ENCODE measurements at places on chromosomes 2 and 18.

- DNase-seq: no peak
These were observed 45.4 kb upstream of the RND3 start for GRCh38 chr2:150532879-150533278.

- no peak for DNase-seq
These were observed 25.7 kb downstream of the TGOLN2 start for GRCh38 chr2:85302121-85302520.

GRCh38 chr18:59909289-59910036, 9.7 kb downstream of the PMAIP1 start:
- no peak for DNase-seq

GRCh38 chr2:173978447-173978846, 13.3 kb upstream of the SP3 start:
- no peak for DNase-seq

GRCh38 chr2:47741637-47742036, 41.3 kb upstream of the MSH6 start:
- no peak for DNase-seq

- DNase-seq: no peak
These were observed 235.1 kb downstream of the AGAP1 start for GRCh38 chr2:235728800-235729556.

GRCh38 chr18:34835466-34835865, 125.4 kb downstream of the DTNA start:
- no peak for DNase-seq

DNA sequence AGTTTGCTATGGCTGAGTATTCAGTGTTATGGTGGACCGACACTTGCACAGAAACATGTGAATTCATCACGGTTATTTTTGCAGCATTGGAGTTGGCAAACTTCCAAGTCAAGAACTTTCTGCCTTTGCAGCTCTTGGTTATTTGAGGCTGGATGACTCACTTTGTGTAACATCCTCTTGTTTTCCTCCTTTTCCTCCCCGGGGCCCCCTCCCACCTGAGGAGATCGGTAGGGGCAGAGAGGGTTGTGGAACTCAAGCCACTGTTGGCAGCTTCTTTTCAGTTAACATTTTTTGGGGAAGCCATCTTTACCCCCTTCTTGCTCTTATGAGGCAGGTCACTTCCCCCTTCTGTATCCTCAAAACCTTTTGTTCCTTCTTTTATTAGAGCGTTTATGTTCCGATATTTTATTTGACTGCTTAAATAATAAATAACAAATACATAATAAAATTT, 48.6 kb downstream of the DDX1 start:
- no peak for DNase-seq

- DNase-seq: no peak
These were observed 71.5 kb downstream of the PTGR3 start for GRCh38 chr18:75137346-75137877.

GRCh38 chr18:47510831-47511230, 259.4 kb upstream of the SKOR2 start:
- no peak for DNase-seq

Measured in mucosa of gallbladder (tissue), 1 donor.